Activated effector memory CD4-positive, alpha-beta T cell treated with anti-CD3 and anti-CD28 coated beads, Interleukin-2, amount 50 U/mL, for 16 hours (primary cell): ENCODE measurements at places on chromosomes 13 and 19.

GRCh38 chr13:32728327-32728726 is 142.1 kb downstream of the PDS5B start:
- no peak for DNase-seq

GRCh38 chr19:45115809-45116615 is 23.0 kb downstream of the PPP1R37 start:
- DNase-seq, result no peak

DNA sequence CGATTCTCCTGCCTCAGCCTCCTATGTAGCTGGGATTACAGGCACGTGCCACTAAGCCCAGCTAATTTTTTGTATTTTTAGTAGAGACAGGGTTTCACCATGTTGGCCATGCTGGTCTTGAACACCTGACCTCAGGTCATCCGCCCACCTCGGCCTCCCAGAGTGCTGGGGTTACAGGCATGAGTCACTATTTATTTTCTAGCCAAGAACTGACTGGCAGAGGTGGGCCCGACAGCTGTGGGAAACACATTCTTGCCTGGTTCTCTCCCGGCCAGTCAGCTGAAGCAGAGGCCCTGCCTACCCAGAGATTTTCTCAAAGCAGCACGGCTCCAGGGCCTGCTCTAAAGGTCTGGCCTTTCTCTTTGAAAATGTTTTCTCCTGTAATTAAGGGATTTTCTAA is 108.0 kb downstream of the KCTD15 start:
- no peak for DNase-seq

DNA sequence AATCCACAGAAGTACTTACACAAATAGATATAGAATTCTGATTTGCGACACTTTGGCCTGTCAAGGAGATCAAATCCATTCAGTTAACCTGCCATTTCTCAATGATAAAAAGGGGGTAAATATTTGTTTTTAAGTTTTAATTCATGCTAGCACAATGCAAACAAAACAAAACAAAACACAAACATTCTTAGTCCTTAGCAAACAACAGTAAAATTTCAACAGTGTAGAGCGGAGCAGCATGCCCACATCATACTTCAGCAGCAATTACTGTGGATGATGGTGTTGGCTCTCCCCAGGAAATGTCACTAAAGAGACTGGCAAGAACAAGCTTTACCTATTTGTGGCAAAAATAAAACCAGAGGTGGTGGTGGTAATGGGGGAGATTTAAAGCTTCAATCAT is 625.2 kb upstream of the PCDH20 start:
- no peak for DNase-seq

- no peak for DNase-seq
Measured at GRCh38 chr19:55590617-55591016, 8.7 kb downstream of the FIZ1 start.

DNA sequence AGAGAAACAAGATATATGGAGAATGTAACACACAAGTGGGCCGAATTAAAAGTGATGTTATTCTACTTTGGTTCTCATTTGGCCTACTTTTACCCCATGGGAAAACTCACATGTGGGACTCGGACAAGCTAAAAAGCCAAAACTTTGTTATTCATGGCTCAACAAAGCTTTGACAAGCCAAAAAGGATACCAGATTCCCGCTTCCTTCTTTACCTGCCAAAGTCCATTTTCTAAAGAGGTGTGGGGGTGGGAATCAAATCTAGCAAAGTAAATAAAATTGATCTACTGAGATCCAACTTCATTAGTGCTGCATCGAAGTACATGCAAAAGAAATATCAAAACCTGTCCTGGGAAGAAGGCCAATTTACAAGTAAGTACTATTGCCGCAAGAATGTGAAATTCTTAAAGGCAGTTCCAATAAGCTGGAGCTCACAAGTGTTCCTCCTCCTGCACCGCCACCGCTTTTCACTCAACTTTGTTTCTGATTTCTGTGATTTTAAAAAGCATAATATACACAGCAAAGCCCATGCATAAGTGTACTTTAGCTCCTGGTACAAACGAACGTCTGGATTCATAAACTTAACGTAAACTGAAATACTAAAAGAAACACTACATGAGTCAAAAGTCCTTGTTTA is 1.1 kb downstream of the LNX2 start:
- DNase-seq, result no peak

DNA sequence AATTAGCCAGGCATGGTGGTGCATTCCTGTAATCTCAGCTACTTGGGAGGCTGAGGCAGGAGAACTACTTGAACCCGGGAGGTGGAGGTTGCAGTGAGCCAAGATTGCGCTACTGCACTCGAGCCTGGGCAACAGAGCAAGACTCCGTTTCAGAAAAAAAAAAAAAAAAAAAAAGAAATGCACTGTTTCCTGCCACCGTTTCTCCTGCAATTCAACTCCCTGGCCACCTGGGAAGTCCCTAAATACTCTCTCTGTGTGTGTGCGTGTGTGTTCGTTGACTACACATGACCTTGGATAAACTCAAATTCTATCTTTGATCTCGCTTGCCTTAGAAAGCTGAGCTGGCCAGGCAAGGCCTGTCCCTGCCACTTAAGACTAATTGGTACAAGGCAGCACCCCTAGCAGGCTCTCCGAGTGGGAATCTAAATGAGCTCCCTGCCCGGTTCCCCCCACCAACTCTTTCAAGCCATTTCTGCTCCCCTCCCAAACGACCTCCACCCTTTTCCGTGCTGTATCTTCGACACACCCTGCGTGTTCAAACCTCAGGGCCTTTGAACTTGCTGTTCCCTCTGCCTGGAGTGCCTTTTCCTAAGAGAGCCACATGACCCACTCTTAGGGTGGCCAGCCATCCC is 5.2 kb upstream of the BCAT2 start:
- DNase-seq, result no peak

DNA sequence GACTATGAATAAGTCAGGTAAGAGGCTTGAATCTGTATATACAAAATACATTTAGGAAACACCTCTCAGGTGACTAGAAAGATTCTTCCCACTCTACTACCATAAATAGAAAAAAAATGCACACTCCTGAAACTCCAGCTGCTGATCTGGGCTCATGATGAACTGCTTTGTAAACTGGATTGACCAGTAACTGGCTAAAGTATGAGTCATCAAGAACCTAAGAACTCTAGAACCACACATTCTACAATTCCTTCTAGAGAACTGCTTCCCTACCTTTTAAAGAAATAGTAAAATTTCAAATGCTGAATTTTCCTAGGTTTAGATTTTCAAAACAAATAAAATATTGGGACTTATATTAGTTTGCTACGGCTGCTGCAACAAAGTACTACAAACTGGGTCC is 55.2 kb downstream of the ELF1 start:
- no peak for DNase-seq

- DNase-seq, result no peak
Measured at GRCh38 chr13:79222427-79223205, 183.4 kb downstream of the RBM26 start.

- no peak for DNase-seq
Measured at GRCh38 chr13:67620665-67621064, 390.5 kb upstream of the PCDH9 start.

DNA sequence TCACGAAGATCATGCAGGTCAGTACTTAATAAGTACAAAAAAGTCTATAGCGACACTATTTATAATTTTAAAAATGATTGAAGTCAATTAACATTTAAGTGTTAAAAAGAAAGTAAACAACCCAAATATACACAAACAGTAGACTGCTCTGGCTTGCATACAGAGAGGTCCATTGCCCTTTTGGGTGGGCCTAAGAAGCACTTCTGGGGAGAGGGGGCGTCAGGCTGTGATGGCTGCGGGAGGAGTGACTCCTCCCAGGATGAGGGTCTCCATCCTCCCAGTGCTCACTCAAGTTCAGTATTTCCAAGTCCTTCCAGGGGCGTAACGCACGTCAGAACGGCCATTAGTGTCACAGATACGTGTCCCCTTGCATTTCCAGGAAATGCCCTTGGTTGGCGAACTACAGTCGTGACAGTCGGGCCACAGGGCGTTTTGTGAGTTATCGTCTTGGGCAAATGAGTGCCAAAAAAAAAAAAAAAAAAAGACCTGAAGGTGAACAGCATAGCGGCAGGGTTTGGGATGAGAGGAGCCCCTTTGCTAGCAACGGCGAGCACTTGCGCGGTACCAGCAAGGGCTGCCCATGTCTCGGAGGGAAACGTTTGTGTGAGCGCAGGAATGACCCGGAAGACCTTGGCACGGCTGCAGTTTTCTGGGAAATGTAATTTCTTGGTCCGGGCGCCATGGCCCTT is at the start of gene SCGB2B2:
SCGB2B2 (minus strand) TSS at position 463 of the 689 bp plus-strand sequence. CDS start 82,596 bp downstream, outside the sequence.
- DNase-seq, result no peak

- DNase-seq, result no peak
Measured at GRCh38 chr13:99376132-99376531, 68.9 kb upstream of the GPR183 start.

DNA sequence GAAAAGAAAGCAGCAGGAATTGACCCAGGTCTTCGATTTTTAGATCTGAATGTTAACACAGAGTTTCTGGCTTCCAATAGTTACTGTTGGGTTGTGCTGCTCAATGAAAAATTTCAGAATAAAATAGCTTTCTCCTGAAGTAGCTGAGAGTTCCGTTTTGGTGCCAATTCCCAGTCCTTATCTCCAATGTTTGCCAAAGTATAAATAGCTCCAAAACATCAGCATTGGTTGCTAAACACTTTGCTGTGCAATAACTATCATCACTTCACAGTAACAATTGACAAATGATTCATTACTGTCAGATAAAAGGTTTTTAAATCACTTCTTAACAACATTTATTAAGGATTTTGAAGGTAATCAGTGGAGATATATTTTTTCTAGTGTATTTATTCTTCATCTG is 446.0 kb downstream of the PCDH20 start:
- DNase-seq, result no peak

GRCh38 chr13:74191410-74191809 is 57.2 kb upstream of the KLF12 start:
- DNase-seq, result no peak

DNA sequence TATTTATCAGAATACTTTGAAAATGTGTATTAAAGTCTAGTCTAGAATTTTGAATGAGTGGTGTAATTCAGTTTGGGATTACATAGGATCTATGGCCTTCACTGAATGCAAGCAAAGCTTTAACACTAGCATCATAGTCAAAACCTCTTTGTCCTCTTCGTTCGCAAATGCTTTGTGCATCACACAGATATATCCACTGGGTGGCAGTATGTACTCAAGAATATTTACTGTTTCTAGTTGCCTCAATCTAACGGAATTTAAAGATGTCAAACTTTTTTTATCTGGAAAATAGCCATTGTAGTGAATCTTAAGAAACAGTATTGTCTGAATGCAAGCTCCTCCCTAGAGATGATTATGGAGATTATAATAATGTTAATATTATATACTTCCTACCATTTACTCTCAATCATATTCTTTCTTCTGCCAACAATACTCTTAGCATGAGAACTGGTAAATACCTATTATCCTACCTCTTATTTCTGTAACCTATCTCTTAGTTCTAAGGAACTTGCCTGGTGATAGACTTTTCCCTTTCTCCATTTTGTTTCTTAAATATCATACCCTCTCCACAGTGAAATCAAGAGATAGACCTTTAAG is 25.8 kb downstream of the LACC1 start:
- DNase-seq, result no peak

DNA sequence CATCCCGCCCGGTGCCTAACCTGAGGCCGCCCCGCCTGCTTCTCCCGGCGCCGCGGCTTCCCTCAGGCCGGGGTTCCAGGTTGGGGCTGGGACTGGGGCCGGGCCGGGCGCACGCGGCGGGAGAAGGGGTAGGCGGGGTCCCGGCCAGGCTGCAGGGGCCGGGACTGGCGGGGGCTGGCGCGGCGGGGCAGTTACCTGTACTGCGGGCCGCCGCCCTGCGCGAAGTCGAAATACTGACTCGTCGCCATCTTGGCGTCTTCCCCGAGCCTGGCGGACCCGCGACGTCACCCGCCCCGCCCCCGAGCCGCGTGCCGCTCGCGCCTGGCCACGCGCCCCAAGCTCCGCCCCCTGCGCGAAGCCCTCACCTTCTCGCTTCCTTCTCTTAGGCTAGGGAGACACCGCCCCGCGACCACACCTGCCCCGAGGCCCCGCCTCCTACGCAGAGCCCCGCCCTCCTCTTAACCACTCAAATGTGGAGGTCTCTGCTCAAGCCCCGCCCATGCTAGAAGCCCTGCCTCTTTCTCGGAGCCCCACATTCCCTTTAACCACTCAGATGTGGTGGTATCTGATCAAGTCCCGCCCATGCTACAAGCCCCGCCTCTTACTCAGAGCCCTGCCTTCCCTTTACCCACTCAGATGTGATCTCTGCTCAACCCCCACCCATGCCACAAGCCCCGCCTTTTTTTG is at the start of gene ZFR2:
ZFR2 (minus strand) TSS at position 269 of the 687 bp plus-strand sequence; CDS start at position 248, 21 bp downstream.
- DNase-seq, result peak; percentile 68

- DNase-seq, result peak; percentile 56
Measured at GRCh38 chr19:19750842-19751790, 18.2 kb upstream of the ZNF14 start.

DNA sequence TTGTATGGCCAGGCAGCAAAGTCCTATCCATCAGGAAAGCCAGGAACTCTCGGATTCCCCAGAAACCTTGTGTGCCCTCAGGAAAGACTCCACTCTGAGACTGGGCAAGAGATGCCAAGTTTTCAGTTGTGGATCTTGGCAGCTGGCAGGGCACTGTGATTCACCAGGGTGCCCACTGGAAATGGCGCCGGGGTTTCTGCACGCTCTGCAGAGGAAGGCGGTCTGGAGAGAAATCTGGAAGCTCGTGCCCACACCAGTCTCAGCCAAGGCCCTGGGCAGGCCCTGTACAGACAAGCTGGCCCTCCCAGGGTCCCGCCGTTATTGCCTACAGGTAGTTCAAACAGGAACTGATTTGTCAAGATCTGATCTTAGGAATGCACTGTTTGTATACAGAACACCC is 4.9 kb downstream of the NAPA start:
- no peak for DNase-seq

- no peak for DNase-seq
Measured at GRCh38 chr19:1407528-1408299, at the start of gene DAZAP1. DAZAP1 (plus strand) TSS chr19:1407586; CDS start chr19:1407774, 188 bp downstream.

DNA sequence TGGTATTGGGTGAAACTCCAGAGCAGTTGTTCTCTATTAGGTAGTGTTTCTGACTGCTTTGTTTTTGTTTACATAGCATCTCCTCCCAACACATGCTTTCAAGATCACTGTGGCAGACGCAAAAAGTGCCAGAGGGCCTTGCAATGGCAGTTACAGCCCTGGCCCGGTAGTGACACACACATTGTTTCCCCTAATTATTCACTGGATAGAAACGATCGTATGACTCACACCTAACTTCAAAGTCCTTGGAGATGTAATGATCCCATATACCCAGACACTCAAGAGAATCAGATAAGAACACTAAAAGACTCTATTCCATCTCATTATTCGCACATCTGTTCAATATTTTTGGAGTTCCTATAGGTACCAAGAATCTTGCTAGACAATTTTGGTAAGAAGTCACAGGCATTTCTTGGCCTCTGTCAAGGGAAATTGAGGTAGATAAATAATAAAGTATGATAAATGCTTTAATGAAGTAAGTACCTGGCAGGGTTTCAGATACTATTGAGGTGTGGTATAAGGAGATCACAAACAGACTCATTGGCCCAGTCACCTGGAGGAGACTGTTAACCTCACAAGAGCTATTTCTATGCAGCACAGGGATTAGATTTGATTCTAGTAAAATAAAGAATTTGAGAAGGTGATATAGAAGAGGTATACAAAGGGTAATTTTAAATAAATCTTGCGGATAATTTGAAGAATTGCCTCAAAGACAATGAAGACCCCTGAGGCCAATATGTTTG is 485.3 kb downstream of the SLITRK6 start:
- no peak for DNase-seq

- DNase-seq, result no peak
Measured at GRCh38 chr19:50462970-50463369, 13.3 kb upstream of the EMC10 start.

- DNase-seq, result no peak
Measured at GRCh38 chr19:751501-752341, 809 bp downstream of the MISP start.
